ENCODE measurements at places on chromosomes 3 and 15.
A peak's percentile ranks its signal among the peaks of the same experiment; 100 is the strongest.

GRCh38 chr3:13495921-13496723, 16.0 kb downstream of the HDAC11 start:
- peak; percentile 87 for DNase-seq

- no peak for DNase-seq
Observed at GRCh38 chr15:29637555-29637954, 184.7 kb downstream of the TJP1 start.

GRCh38 chr3:138915503-138916498, 31.1 kb downstream of the FOXL2 start:
- peak; percentile 95 for DNase-seq

GRCh38 chr3:179149406-179149867, 1.3 kb downstream of the PIK3CA start:
- no peak for DNase-seq

DNA sequence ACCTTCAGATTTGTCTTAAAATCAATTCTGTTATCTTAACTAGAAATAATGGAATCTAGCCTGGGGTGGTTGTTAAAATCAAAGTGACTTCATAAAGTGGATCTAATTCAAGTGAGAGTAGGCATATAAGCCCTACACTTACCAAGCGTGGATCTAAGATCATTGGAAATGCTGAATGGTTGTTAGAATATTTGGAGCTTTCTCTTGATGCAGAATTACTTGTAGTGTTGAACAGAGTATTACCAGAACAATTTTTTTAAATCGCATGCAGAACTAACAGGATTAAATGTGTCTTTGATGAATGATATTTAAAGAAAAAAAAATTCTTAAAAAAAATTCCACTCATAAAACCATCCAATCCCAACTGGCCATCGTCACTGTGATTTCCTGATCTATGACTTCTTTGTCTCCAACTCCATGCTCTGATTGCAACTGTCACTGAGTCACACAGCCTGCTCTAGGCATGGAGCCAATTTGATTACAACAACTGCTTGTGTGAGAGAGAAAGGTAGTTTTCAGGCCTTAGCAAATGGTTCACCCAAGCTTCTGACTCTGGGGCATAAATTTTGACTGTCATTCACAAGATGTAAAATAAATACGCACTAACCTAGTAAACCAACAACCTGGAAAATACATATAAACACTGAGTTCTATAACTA, 25.9 kb upstream of the SPRED1 start:
- peak; percentile 46 for DNase-seq

Data from right hindlimb (tissue), 1 donor.